ENCODE measurements at places on chromosomes 7 and 10.

DNA sequence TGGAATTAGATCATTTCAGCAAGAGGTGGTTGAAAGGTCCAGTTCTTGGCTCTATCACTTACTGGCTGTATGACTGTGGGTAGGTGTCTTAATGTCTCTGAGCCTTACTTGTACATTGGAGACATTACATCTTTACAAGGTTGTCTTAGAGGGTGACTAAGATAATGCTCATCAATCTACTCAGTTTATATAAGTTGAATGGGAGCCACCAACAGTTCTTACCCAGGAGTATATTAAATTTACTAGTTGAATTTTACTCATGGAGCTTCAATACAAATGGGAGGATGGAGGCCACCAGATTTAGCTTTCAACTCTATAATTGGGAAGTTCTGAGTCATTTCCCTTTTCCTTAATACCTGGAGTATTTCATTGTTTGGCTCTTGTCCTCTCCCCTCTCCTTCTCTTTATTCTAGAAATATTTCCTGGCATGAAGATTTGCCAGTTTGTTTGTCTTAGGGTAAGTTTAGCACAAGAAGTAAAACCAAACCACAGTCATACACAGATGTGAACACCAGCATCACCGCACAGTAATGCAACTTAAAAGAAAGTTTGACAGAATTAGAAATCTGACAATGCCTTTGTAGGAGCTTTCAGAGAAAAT is 222.8 kb downstream of the LRMDA start:
- DNase-seq: no peak

- peak; percentile 30 for DNase-seq
These were observed 704 bp upstream of the ERLIN1 start for GRCh38 chr10:100186253-100187212.

DNA sequence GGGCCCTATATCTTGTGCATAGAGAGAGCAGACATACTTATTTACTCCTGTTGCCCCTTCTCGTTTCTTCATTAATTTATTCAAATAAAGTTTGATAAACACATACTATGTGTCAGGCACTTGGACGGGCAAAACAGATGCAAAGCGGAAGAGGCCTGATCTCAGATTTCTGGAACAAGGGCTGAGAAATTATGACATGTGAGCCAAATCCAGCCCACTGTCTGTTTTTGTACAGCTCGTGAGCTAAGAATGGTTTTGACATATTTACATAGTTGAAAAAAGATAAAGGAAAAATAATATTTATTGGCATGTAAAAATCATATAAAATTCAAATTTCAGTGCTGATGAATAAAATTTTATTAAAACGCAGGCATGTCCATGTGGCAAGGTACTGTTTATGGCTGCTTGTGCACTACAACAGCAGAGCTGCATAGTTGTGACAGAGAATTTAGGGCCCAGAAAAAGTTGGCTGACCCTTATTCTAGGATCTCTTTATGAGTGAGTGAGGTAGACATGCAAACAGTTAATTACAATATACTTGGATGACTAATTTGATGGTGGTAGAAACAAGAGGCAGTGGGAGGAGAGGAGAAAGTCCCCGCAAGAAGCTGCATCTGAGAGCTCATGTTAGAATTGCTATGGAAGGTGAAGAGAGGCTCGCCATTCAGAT is 68.1 kb upstream of the ITPRID1 start:
- no peak for DNase-seq

- no peak for DNase-seq
These were observed 32.4 kb upstream of the CCDC7 start for GRCh38 chr10:32413513-32413912.

GRCh38 chr10:47146572-47146971 is 153.4 kb upstream of the GDF10 start:
- peak; percentile 70 for DNase-seq

GRCh38 chr10:102009801-102010425 is 46.1 kb downstream of the ARMH3 start:
- DNase-seq: peak; percentile 86

GRCh38 chr7:39310699-39311098 is 255.5 kb upstream of the YAE1 start:
- no peak for DNase-seq

DNA sequence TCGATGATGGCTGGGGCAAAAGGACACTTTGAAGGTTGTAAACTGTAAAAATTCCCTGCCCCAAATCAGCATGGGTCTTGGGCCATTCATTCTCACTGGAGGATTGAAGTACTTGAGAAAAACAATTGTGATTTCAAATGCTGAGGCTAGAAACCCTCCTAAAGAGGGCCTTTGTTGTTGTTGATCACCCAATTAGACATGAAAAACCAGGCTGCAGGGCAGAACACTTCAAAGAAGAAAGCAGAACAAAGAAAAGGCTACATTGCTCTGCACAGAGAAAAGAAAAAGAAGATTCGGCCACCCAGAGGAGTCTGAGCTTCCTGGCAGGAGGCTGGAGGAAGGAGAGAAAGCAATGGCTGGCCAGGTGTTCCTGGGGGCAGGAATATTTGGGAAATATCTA is 143.1 kb downstream of the NPY start:
- no peak for DNase-seq

GRCh38 chr7:25624833-25625232 is 396.5 kb upstream of the NPVF start:
- no peak for DNase-seq

DNA sequence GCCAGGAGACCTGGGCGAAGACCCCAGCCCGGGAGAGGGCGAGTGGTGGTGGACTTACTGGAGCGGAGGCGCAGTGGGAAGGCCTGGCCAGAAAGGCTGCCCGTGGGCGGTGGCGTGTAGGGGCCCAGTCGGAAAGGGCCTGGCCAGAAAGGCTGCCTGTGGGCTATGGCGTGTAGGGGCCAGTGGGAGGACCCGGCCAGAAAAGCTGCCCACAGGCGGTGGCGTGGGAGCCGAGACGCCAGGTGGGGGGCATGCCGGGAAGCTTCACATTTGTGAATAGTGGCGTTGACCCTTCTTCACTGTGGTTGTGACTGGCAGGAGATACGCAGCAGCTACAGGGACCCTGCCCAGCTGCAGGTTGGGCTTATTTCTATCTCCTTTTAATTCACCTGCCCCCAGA is 72.9 kb downstream of the DYNC2I1 start:
- DNase-seq: no peak

DNA sequence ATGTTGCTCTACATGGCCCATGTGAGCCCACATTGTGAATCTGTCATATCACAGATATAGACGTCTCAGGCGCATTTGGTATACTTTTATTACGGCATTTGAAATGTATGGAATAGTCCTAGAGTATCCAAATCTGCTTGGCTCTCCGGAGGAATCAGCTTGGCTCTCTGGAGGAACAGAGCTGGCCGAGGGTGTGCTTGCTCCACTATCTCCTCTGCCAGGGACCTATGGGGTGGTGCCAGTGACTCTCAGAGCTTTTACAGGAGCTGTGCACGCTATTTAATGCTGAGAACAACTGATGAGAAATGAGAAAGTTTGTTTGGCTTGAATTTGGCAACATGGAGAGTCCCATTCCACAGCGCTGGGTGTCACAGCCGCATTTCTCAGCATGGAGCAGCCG is 144.0 kb downstream of the ZMYND11 start:
- DNase-seq: no peak

DNA sequence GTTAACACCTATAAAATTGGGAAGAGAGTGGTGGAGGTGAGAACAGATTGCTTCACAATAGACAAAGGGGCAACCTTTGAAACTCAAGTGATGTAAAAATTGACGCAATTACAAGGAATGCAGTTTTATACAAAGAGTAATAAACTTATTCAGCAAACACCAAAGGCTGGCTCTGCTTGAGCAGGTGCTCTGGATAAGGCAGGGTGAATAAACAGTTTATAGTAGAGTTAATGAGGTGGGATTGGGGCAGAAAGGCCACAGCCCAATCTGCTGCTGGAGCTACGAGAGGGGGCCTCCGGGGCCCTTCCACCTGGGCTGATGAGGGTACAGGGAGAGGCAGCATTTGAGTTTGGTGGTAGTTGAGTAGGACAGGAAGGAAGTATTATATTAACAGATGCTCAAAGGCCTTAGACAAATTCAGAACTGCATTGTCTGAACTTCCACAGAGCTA is 6.0 kb downstream of the MUC12 start:
- no peak for DNase-seq

DNA sequence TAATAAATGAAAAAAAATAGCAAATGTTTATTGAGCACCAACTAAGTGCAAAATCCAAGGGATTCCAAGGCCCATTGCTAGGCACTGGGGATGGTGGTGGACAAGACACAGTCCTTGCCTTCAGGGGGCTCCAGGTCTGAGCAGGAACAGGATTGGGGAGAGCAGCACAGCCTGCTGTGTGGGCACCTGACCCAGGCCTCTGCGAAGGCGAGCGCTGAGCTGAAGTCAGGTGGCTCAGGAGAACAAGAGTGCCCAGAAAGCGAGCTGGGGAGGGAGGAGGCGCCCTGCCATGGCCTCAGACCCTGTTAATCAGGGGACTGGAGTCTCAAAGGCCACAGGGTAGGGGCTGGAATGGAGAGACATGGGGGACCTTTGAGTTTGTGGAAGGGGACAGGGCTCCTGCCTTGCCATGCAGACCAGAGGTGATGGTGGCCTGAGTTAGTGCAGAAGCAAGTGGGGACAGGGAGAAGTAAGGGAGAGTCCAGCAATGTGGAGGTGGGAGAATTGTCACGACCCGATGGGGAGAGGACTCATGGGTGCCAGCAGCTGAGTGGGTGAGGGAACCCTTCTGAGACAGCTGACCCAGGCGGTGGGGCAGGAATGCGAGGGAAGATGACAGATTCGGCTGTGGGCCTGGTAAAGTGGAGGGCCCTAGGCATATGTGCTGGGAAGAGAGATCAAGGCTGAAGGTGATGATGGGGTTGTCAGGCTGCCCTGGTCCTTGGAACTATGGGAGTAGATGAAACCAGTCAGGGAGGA is 4.1 kb upstream of the ORAI2 start:
- DNase-seq: no peak

DNA sequence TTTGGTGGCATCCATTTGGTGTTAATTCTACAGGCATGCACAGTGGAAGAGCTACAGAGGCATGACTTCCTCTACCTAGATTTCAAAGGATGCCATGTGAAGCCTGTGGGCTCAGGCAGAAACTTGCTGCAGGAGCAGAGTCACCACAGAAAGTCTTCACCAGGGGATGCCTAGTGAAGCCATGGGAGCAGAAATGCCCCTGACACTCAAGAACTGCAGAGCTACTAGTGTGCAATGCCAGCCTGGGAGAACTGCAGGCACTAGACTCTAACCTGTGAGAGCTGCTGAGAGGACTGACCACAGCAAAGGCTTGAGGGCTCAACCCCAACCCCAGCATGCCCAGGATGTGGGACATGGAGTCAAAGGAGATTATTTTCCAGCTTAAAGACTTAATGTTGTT is 3.9 kb downstream of the OR9A2 start:
- no peak for DNase-seq

DNA sequence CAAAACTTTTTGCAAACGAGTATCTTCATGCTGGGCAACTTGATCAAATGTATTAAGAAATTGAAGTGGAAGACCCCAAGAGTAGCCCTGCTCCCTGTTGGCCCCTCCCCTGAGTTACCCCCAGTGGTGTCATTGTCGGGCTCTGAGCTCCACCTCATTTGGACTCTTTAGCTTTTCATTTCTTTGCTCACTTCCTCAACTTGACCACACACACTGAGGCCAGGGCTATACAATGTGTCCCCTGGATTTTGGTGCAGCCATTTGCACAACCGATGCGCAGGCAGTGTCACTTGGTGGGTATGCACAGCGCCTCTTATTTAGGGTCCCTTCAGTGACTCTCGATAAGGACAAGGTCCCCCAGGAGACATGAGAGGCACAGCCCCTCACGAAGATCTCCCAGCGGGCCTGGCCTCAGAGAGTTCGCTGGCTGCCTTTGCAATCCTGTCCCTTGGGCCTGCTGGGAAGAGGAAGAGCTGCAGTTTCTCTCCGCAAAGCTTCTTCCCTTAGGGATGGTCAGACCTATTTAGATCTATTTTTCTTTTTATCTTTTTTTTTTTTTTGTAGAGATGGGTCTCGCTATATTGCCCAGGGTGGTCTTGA is 2.5 kb upstream of the MUC3A start:
- DNase-seq: no peak

DNA sequence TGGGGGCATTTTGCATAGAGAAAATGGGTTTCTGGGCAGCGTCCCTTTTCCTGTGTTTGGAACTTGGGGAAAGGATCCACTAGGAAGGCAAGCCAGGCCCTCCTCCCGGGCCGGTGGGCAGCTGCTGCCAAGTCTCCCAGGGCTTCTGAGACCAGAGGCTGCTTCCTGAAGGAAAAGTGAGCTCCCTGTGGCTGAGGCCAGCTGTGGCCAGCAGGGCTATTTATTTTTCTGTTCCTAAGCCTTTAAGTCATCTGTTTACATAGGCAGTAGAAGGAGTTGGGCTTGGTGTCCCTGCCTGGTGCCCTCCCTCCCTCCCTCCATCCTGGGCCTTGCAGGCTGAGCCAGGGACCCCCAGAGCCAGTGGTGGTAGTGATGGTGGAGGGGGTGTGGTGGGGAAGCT is 70.5 kb upstream of the COL13A1 start:
- no peak for DNase-seq

- no peak for DNase-seq
These were observed 61.3 kb downstream of the RNLS start for GRCh38 chr10:88521791-88522190.

GRCh38 chr7:111026343-111026742 is 64.6 kb upstream of the LRRN3 start:
- DNase-seq: no peak

GRCh38 chr10:62162261-62162981 is 106.2 kb downstream of the RTKN2 start:
- DNase-seq: no peak

DNA sequence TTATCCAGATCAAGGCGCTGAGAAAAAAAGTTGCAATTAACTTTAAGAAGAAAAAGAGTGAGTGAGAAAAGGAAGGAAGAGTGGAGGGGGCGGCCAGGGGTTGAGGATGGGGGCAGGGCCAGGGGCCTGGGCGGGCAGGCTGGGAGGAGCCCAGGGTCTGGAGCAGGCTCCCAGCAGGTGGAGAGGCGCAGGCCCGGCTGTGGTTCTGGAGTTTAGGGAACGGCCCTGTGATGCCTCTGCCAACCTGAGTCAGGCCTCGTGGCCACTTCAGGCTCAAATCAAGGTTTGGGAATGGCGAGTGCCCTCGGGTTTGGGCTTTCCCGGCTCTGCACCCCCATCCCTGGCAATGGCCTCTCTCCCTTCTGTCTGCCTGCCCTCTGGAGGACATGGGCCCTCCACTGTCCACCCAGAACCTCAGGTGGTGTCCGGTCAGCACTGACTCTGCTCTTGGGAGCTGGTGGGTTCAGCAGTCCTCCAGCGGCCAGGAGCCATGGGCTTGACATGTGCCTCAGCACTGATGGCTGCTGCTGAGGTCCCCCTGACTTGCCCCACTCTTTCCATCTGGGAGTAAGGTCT is 41.0 kb upstream of the EMX2 start:
- DNase-seq: no peak

GRCh38 chr10:104098358-104098925 is 12.8 kb upstream of the COL17A1 start:
- no peak for DNase-seq

DNA sequence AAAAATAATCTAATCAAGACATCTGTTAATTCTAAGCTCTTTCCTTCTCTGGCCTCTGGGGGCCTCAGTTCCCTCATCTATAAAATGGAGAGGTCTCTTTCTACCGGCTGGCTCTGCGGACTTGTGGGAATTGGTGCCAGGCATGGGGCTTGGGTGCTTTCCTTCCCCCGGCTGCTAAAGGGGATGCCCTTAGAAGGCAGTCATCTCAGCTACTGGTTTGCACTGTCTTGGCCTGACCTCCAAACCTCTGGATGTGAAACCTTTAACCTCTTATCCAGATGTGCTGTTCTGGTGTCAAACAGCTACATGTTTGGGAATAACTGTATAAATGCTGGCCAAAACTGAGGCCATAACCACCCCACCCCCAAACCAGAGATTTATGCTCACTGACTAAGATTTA is 320.0 kb downstream of the RPS24 start:
- no peak for DNase-seq
